Activated naive CD4-positive, alpha-beta T cell treated with anti-CD3 and anti-CD28 coated beads, Interleukin-2, amount 10 ng/mL, durations not matched to agents 7 days and 5 days (primary cell): ENCODE measurements at places on chromosomes 1 and 21.

DNA sequence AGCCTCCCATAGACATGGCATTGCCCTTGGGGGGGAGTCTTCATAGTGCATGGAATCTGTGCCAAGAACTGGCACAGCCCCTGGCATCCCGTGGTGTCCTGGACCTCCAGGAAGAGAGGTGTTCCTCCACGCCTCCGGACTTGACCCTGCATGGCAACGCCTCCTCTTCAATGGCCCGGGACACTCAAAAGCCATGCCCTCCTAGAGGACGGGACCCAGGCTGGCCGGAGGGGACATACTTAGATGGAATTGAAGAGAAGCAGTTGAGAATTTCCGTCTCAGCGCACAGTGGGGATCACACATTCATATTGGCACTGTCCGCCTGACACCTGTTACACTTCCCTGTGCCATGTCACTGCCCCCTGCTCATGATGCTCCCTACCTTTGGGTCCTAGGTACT, 38.4 kb upstream of the TENT5C start:
- no peak for DNase-seq

- no peak for DNase-seq
These were observed 293.7 kb downstream of the RGS7 start for GRCh38 chr1:241063276-241063675.

- no peak for DNase-seq
These were observed 21.6 kb upstream of the CCSAP start for GRCh38 chr1:229364207-229365065.

DNA sequence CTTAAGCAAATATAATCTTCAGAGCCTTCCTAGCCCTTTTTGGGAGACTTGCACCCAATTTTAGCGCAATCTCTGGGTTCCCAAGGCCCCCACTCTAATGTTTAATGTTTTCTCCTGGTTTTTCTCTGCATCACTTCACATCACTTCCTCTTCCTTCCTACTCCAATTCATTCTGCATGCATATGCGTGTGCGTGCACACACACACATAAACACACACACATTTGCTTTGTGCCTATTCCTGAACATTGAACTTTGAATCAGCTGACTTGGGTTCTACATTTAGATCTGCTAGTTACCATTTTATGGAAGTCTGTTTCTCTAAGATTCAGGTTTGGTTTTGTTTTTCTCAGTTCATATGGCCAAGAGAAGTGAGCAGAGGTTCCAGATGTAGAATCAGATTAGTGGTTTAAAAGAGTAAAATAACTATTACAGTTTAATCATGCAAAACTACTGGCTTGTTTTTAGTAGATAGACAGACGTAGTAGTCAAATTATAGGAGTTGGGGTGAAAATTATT, 7.4 kb upstream of the EDEM3 start:
- DNase-seq = no peak

- DNase-seq = no peak
These were observed 74.8 kb upstream of the HAO2 start for GRCh38 chr1:119293797-119294196.

DNA sequence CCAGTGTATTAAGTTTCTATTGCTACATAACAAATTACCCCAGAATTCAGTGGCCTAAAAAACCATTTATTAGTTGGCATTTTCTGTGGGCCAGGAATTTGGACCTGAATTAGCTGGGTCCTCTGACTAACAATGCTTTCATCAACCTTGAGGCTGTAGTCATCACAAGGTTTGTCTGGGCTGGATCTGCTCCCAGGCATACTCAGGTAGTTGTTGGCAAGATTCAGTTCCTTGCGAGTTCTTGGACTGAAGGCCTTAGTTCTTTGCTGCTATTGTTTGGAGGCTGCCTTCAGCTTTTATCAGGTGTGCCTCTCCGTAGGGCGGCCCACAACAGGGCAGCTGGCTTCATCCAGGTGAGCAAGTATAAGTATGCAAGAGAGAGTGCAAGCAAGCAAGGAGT, 31.4 kb upstream of the DEPDC1 start:
- no peak for DNase-seq

DNA sequence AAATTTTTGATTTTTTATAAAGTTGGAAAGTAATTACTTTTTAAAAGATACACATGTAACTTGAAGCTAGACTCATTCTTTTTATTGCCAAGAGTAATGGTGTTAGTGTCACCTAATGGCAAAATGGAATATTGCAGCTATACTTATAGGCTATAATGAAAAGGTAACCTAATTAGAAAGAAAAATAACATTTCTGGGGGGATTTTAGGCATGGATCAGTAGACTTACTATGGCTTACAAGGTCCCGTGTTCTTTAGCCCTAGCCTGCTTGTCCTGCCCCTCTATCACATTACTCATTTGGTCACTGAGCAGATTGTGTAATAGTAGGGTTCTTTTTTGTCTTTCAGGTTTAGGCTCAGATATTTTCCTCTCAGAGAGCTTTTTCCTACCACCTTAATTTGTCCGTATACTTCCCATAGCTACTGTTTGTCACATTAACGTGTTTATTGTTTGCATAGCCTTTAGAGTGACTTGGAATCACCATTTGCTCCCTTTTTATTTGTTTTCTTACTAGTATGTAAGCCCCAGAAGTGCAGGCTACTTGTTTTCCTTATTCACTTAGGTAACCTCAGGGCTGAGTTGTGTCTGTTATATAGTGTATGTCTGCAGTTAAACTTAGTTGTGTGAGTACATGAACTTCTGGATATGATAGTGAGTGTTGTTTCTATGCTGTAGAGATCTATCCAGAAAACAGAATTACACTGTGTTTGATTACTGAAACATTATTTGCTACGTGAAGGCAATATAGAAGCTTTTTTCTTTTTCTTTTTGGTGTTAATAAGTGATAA, 58.7 kb downstream of the RABGAP1L start:
- DNase-seq = no peak

DNA sequence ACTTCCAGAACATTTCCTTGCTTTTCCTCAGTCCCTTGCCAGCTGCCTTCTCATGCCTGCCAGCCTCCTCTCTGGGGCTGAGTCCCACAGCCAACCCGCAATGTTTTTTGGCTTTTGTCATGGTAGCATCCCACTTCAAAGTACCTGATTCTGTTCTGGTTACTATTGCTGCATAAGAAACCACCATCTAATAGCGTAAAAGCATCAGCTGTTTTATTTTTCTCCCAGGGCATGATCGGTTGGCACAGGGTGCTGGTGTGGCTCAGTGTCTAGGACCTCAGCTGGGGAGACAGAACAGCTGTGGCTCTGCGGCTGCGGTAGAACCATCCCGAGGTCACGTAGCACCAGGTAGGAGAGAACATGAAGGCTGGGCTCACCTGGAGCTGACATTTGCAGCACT, 8.9 kb upstream of the PRMT2 start:
- peak; percentile 49 for DNase-seq

GRCh38 chr1:91555074-91555730, 54.6 kb downstream of the CDC7 start:
- DNase-seq = no peak

DNA sequence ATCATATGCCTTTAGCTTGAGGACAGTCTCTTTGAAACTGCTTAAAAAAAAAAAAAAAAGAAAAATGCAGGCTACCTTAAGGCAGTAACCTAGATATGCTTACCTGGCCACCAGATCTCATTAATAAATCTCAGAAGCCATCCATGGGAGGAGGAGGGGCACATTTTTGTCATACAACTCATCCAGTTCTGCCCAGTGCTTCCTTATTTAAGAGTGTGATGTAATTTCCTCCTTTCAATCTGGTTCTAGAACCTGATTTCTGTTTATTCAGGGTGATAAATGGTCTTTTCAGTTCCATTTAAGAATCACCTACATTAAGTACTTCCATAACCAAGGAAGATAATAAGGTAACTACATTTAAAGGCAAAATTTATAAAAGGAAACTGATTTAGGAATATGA, 6.1 kb downstream of the ERRFI1 start:
- no peak for DNase-seq

DNA sequence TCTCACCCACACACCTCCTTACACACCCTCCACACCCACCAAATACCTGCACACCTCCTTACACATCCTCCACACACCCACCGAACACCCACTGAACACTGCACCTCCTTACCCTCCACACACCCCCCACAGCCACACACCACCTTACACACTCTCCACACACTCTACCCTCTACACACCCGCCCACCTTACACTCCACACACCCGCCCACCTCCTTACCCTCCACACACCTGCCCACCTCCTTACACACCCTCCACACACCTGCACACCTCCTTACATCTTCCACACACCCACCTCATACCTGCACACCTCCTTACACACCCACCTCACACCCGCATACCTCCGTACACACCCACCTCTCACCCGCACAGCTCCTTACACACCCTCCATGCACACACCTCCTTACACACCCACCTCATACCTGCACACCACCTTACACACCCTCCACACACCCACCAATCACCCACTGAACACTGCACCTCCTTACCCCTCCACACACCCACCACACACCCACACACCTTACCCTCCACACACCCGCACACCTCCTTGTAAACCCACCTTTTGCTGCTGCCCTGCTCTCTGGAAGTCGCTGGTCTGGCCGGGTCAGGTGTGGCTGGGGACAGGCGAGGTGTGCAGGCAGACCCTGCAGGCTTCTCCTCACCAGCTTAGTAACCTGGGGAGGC, 38.5 kb downstream of the COQ8A start:
- DNase-seq = no peak

DNA sequence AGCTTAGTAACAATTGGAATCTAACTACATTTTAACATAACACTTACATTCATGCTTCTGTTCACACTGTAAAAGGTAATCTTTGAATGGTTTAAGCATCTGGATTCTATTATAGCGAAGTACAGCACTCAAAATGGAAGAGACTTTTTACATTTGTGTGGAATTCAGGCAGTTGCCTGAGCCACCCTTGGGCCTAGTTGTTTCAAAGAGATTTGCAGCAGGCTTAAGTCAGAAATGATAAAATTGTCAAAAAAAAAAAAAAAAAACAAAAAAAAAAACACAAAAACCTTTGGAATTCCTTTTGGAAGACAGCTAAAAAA, 199.9 kb downstream of the LYPLAL1 start:
- no peak for DNase-seq

DNA sequence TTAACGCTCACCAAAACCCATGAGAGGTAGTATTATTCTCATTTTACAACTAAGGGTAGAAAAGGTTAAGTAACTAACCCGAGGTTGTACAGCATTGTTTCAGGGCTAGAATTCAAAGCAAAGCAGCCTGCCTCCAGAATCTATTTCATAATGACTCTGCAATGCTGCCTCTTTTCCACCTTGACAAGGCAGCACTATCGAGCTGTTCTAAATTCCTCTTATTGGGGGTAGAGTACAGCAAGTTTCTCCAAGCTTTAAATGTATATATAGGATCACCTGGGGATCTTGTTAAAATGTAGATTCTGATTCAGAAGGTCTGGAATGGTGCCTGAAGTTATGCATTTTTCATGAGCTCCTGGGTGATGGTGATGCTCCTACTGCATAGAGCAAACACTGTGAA, 30.1 kb downstream of the WNT2B start:
- DNase-seq = no peak

GRCh38 chr1:193219391-193219790, 33.0 kb upstream of the B3GALT2 start:
- no peak for DNase-seq

DNA sequence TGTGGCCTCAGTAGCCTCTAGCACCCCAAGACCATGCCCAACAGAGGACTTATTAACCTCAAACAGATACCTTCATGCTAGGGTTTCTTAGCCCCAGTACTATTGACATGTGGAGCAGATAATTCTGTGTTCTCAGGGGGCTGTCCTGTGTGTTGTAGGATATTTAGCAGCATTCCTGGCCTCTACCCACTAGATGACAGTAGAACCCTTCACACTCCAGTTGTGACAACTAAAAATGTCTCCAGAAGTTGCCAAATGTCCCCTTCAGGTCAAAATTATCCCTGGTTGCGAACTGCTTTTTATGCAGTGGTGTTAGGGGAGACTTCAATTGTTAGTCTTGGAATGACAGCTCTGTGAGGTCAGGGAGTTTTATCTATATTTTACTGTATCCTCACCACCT, 8.1 kb downstream of the KAZN start:
- no peak for DNase-seq

DNA sequence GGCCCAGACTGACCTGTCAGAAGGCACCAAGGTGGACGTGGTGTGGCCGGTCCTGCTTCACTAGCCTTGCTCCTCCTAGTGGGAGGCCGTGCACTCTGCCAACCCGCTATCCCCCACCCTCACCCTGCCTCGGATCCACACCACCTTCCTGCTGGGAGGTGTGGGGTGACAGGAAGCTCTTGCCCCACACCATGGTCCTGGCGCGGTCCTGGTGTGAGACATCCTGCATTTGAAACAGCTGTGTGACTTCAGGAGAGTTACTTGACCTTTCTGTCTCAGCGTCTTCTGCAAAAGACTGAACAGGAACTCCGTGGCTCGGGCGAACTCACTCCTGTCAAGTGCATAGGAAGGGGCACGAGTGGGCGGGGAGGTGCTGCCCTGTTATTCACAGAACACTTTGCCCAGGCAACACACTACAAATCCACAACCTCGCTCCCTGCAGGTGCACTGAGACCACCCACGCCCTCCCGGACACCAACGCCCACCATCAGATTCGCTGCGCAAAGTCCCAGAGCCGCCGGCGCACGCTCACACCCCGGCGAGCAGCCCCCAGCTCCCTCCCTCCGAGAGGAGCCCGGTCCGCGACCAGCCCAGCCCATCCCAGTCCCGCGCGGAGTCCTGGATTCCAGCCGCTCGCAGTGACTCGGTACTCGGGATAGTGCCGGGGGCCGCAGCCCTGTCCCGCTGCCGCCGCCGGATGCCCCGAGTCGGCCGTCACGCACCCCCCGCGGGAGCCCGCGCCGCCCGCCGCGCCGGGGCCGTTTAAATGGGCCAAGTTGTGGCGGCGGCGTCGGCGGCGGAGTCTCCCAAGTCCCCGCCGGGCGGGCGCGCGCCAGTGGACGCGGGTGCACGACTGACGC, at the start of gene SAMD11:
Gene SAMD11, plus strand, starts transcription at position 793 of the 860 bp plus-strand sequence. CDS start 509 bp downstream, outside the sequence.
- DNase-seq = peak; percentile 60

DNA sequence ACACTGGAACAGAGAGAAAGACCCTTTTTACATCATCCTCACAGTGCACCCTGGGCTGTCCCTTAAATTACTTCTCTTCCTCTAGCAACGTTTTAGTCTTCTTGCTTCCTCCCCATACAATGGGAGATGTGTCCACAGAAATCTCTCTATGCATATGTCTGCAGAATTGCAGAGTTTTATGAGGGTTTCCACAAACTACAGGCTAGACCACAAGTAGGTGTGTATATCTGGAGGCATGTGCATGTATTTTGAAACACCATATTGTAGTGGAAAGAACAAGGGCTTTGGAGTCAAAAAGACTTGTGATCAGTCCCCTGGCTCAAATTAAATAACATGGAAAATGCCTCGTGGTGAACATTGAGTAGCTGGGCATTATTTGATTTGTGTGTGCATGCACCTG, 121.3 kb upstream of the IPO9 start:
- DNase-seq = no peak

GRCh38 chr1:17013491-17014320, 2.0 kb upstream of the ATP13A2 start:
- DNase-seq = no peak

GRCh38 chr1:205769641-205770365, 5.5 kb downstream of the RAB29 start:
- no peak for DNase-seq

GRCh38 chr1:3968851-3969250, 68.8 kb upstream of the C1orf174 start:
- DNase-seq = peak; percentile 30
